Omental fat pad (tissue), 4 donors: ENCODE measurements at places on chromosomes 16 and 17.

GRCh38 chr17:17570140-17570797 is 21.2 kb downstream of the PEMT start:
- DNase-seq, result no peak

GRCh38 chr17:40538019-40538935 is 27.0 kb downstream of the CCR7 start:
- DNase-seq, result no peak

GRCh38 chr17:71331754-71332325 is 789.0 kb upstream of the SOX9 start:
- no peak for DNase-seq

GRCh38 chr17:16262201-16262600 is 45.2 kb downstream of the PIGL start:
- DNase-seq, result no peak

- no peak for DNase-seq
Observed at GRCh38 chr17:2710071-2710802, 1.3 kb downstream of the CLUH start.

DNA sequence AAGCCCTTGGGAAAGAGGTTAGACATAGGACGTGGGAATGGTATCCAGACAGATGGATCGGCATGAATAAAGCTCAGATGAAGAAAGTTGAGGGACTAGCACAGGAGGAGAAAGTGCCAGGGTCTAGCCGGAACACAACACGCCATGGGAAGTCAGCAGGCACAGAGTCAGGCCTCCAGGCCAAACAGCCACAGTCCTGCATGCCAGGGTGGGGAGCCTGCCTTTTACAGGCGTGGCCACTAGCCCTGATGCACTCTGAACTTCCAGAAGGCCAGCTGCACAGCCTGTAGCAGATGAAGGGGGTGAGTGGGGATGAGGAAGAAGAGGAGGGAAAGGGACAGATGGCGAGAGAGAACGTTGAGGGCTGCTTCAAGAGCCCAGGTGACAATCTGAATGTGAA is 5.2 kb downstream of the B9D1 start:
- DNase-seq, result no peak

DNA sequence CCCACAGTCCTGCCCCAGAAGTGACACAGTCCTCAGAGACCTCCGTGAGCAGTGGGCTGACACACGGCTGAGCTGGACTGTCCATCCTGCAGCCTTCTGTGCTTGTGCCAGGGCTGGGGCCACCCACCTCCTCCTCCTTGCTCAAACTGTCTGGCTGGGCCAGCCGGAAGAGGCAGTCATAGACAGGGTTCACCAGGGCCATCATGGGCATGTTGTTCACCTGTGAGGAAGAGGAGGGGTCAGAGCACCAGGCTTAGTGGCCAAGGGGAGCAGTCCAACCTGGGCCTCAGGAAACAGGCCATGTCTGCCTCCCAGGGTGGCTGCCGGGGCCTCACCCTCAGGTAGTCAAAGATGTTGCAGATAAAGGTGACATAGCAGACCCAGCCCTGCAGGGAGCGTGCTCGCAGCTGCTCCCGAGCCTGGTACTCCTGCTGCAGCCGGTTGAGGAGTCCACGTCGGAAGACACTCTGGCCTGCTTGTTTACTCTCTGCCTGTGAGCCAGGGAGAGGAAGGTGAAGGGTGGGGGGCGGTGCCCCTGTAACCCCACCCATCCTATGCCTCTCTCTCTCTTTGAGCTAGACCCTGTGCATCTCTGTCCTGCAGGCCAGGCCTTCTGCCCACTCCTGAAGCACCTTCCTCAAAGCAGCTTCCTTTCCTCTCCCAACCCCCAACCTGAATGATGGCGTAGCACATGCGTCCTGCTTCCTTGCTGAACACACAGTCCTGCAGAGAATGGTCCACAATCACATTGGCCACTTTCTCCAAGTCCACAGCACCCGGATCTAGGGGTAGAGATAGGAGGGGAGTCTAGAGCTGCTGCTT is 3.4 kb downstream of the MIF4GD start:
- DNase-seq, result no peak

GRCh38 chr16:69179328-69180010 is 7.5 kb upstream of the SNTB2 start:
- DNase-seq, result no peak

DNA sequence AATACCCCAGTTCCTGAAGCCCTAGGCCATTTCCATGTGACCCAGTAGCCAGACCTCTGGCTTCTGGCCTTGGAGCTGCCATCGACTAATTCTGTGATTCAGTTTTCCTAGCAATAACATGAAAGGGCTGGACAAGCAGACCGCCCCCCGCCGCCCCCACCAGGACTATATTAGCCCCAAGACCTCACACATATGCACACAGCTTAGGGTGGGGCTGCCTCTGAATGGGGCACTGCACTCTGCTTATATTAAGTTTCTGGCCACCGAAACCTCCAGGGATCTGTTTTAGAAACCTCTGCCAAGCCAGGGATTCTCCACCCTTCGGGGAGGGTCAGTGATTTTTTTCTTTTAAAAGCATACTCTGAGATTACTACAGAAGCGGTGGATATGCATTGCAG is 2.3 kb downstream of the RAB11FIP4 start:
- no peak for DNase-seq

DNA sequence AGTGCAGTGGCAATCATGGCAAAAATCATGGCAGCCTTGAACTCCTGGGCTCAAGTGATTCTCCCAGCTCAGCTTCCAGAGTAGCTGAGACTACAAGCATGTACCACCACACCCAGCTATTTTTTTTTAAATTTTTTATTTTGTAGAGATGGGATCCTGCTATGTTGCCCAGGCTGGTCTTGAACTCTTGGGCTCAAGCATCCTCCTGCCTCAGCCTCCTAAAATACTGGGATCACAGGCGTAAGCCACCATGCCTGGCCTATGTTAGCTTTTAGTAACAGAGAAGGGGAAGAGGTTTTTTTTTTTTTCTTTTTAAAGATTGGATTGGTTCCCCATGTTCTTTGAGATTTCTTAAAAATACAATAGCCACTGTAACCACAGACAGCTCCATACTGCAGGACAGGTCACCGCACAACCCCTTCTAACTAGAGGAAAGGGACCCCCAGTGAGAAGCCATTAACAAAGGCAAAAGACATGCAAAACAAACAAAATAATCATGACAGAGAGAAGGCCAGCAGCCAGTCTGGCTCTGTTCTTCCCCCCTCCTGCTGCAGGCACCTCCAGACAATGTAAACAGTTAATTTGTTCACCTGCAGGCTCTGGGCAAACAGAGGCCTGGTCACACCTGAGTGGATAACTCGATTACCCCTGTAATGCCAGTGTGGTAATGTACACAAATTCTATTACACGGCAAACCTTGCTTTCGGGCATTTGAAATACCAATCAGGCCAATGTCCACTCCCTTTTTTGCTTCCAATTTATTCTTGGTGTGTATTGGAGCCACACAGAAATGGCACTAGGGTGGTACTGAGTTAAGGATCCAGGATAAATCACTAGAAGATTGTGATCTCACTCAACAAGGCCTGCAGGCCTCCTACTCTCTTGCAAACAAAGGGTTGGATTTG is 52.9 kb downstream of the SNX11 start:
- no peak for DNase-seq

DNA sequence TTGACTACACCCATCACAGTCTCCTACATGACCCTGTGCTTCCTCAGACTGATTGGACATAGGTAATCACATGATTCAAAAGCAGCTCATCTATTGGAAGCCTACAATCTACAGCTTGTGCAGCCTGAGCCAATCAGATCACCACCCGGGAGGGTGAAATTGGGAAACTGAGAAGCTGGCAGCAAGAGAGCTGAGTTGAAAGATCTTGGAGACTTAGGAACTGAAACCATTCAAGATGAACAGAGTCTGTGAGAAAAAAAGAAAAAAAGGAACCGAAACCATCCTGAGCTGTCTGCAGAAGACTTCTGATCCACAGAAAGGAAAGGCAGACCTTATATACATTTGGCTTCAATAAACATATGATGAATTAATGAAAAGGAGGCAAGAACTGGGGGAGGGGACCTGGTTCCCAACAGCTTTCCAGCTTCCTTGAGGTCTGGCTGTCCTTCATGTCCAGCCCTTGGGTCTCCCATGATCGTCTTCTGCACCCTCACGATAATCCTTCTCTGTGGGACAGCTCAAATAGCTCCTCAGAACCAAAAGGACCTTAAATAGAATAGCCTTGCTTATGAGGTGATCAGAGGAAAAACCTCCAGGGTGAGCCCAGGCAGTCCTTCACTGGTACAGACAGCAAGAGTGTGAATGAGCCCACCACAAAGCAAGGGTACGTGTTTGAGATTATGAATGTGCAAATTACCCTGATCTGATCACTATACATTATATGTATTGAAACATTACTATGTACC is 32.6 kb downstream of the PLXDC1 start:
- DNase-seq, result no peak

GRCh38 chr16:11250091-11250785 is 5.8 kb downstream of the SOCS1 start:
- no peak for DNase-seq

DNA sequence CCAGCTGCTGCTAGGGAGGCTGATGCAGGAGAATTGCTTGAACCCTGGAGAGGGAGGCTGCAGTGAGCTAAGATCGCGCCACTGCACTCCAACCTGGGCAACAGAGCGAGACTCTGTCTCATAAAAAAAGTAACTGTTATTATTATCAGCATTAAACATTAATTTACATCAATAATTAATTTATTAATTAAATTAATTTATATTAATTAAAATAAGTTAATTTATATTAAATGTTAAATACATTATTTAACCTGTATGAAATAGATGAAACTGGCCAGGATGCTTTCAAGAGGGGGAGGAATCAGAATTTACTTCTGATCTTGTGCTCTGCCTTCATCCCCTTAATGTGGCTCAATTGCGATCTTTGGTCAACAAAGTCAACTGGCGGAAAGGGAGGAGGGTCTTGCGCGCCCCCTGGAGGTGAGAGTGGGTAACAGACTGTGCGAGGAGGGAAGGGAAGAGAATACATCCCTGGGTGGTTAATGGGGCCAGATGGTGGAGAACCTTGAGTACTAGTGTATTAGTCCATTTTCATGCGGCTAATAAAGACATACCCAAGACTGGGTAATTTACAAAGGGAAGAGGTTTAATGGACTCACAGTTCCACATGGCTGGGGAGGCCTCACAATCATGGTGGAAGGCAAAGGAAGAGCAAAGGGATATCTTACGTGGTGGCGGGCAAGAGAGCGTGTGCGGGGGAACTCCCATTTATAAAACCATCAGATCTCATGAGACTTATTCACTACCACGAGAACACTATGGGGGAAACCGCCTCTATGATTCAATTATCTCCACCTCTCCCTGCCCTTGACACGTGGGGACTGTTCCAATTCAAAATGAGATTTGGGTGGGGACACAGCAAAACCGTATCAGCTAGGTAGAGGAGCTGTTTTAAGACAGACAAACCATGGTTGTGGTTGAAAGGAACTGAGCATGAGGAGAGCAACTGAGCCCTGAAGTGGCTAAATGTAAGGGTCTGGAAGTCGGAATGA is 15.7 kb upstream of the CPPED1 start:
- peak; percentile 49 for DNase-seq

- no peak for DNase-seq
Observed at GRCh38 chr17:18176176-18176575, 7.5 kb upstream of the ALKBH5 start.

- DNase-seq, result no peak
Observed at GRCh38 chr16:2038382-2039231, 9.0 kb downstream of the NTHL1 start.

- DNase-seq, result no peak
Observed at GRCh38 chr17:73650617-73651200, 6.5 kb upstream of the SDK2 start.

DNA sequence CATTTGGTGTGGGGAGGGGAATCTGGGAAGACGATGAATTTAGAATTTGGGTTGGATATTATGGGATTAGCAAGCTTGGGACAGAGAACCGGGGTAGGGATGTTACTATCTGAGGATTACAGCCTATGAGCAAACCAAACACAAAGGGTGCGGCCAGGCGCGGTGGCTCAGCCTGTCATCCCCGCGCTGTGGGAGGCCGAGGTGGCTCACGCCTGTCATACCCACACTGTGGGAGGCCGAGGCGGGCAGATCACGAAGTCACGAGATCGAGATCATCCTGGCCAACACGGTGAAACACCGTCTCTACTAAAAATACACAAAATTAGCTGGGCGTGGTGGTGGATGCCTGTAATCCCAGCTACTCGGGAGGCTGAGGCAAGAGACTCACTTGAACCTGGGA is 60.9 kb downstream of the VPS53 start:
- no peak for DNase-seq

GRCh38 chr17:72342627-72343527 is 222.1 kb downstream of the SOX9 start:
- DNase-seq, result no peak

GRCh38 chr17:71071837-71072236 is 902.5 kb downstream of the KCNJ2 start:
- DNase-seq, result no peak

GRCh38 chr17:29918922-29919856 is 10.8 kb downstream of the SSH2 start:
- no peak for DNase-seq

DNA sequence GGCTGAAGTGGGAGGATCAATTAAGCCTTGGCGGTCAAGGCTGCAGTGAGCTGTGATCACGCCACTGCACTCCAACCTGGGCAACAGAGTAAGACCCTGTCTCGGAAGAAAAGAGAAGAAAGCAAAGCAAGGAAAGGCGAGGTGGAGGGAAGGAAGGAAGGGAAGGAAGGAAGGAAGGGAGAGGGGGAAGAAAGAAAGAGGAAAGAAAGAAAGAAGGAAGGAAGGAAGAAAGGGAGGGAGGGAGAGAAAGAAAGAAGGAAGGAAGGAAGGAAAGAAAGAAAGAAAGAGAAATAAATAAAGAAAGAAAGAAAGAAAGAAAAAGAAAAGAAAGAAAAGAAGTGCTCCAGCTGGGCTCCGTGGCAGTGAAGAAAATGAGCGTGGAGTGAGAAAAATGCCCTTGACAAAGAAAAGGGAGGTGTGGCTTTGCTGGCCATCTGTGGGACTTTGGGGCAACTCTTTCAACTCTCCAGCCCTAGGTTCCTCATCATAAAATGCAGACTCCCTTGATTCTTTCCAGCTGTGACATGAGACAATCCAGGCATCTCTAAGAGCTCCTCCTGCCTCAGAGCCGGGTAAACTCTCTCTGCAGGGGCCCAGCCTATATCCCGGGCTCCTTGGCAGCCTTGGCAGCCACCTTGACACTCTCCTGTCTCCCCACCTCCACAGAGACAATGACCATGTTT is 2.4 kb downstream of the GSDMA start:
- DNase-seq, result no peak

DNA sequence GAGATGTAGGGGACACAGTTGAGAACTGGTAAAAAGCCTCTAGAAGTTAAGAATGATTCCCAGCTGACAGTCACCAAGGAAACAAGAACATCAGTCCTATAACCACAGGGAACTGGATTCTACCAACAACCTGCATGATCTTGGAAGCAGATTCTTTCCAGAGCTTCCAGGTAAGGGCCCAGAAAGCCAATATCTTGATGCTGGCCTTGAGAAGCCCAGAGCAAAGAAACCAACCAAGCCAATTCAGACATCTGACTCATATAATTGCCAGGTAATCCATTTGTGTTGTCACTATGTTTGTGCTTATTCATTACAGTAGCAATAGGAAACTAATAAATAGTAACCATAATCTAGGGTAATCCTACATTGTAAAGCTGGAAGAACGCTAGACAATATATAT is 81.6 kb downstream of the CACNG1 start:
- DNase-seq, result no peak

- DNase-seq, result no peak
Observed at GRCh38 chr17:73292031-73292531, 19.7 kb downstream of the CDC42EP4 start.

- no peak for DNase-seq
Observed at GRCh38 chr16:14420721-14421488, 209.2 kb downstream of the PARN start.

GRCh38 chr17:31328160-31328535 is 6.7 kb upstream of the EVI2A start:
- no peak for DNase-seq

- peak; percentile 39 for DNase-seq
Observed at GRCh38 chr17:50866950-50867362, 802 bp upstream of the TOB1 start.
